ENCODE measurements at places on chromosomes 4 and X.
A peak's percentile ranks its signal among the peaks of the same experiment; 100 is the strongest.

DNA sequence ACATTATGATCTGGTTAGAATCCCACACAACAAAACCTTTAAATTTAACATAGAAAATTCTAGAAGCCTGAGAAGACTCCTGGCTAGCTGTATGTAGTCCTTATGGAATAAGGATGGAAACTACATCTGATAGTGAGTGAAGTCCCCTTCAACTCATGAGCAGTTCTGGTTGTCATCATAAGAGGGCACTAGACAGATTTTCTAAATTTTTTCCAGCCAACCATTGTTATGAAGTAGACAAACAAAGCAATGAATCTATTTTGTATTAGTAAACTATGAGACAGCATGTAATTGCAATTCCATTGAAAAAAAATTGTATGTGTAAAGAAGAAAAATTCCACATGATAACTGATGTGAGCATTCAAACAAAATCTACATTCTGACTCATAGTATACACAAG lies 35.2 kb downstream of the PWWP3B start:
- DNase-seq: no peak

DNA sequence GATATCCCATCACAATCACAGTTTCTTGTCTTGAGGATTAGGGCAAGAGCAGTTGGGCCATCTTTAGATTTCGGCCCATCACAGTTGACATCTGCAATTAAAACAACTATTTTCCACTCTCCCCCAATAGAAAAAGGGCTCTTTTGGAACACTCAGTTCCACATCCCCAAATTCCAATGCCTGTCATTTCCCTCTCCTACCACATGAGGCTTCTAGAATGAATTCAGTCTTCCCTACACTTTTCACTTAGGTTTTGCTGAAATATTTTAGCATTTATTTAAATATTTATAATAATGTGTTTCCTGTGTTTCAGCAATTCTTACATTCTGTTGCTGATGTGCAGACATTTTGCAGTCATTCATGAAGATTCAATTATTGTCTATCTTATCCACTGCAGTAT lies 118.4 kb downstream of the COX18 start:
- no peak for DNase-seq

DNA sequence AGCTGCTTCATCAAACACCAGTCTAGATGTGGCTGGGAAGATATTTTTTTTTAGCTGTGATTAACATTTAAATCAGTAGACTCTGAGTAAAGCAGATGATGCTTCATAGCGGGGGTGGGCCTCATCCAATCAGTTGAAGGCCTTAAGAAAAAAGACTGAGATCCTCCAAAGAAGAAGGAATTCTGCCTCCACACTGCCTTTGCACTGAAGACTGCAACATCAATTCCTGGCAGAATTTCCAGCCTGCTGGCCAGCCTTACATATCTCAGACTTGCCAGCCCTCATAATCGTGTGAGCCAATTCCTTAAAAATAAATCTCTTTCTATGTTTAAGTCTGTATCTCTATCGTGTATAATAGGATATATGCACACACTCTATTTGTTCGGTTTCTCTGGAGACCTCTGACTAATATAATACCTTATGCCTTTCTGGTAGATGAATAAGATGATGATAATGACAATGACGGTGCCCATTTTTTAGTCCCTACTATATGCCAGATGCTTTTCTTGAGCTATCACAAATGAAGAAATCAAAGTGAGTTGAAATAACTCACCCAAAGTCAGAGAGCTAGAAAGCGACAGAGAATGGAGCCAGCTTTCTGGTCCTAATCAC lies 66.1 kb upstream of the SOD3 start:
- DNase-seq: no peak

DNA sequence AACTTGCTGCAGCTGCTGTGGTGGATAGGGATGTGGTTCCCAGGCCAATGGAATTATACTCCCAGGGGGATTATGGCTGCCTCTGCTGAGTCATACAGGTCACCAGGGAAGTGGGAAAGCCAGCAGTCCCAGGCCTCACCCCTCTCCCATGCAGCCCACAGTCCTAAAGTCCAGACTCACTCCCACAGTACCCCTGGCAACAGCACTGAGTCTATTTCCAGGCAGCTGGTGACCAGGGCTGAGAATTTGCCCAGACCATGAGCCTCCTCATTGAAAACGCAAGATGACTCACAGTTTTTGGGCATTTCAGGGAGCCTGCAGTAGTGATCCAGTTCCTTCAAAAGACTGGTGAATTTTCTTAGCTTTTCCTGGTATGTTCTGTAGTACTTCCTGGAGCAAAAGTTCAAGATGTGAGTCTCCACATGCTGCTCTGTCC lies 137.6 kb downstream of the NPNT start:
- DNase-seq: no peak

- no peak for DNase-seq
Observed at GRCh38 chr4:170497112-170497511, 407.4 kb upstream of the AADAT start.

- DNase-seq: no peak
Observed at GRCh38 chr4:41994461-41994985, 4.2 kb downstream of the SLC30A9 start.

- no peak for DNase-seq
Observed at GRCh38 chrX:42149765-42150164, 226.4 kb upstream of the CASK start.

DNA sequence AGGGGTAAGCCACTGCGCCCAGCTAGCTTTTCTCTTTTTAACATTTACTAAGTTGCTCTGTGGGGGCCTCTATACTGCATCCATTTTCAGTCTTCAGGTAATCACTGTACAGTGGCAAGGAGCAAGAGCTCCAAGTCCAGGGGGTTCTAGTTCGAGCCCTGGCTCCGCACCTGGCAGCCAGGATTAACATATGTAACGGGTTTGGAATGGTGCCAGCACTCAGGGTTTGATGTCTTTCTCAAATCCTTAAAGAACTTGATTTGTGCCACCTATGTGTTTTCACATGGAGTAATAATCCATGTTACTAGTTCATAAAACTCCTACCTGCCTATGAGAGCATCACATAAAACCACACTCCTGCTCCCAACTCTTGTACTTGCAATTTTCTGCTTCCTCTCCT lies 4.5 kb downstream of the GRPEL1 start:
- DNase-seq: no peak

DNA sequence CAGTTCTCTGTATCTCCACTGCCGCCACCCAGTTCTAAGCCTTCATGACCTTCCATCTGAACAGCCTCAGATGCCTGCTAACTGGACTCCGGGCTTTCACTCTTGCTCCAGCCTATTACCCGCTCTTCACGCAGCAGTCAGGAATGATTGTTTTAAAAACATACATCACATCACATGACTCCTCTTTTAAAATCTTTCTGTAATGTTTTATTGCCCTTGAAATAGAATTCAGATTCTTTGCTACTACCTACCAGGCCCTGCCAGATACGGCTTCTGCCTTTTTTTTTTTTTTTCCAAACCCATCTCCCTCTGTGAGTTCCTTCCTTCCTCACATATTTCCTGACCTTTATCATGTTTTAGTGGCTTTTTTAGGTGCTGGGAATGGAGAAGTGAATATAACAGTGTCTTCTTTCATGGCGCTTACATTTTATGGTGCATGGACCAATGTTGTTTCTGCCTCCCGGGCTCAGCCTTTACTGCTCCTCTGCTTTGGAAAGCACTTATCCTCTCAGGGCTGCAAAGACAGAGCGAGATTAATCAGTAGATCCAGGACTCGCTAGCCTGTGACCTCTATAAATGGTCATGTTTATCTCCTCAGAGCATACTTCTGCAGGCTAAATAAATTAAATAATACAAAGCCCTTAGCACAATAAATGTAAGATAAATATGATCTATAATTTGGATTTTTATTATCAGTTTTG lies 58.0 kb downstream of the FBXO8 start:
- no peak for DNase-seq

DNA sequence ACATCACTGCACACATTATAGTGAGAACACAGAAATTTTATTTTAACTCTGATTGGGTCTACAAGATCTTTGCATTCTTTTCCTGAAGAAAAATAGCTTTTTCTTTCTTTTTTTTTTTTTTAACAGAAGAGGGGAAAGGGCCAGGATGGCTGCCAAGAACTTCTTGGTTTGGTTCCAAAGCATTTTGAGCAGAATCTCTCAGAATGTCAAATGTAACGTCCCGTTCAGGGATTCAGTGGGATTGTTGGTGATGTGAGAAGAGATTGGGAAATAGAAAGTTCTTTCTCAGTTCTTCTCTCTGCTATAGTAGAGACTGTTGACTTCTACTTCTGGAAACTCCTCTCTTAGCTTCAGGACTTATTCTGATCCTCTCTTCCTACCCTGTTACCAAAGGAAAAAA lies 70.9 kb upstream of the CBR4 start:
- DNase-seq: no peak

DNA sequence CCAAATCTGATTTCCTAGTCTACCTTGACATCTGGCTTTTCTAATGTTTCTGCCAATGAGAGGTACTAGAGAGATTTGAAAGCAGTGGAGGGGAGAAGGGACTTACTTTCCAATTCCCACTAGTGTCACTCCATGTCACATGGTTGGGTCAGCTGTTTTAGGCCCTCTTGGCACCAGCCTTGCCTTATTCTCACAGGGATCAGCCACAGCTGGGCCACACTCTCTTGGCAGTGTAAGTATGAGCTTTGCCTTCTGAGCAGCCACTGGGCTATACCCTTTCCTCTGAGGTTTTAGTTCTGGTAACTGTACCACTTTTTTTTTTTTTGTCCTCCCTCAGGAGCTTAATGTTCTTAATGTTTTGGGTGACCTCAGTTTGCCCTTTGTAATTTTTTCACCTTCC lies 10.2 kb upstream of the ADH1C start:
- DNase-seq: no peak

DNA sequence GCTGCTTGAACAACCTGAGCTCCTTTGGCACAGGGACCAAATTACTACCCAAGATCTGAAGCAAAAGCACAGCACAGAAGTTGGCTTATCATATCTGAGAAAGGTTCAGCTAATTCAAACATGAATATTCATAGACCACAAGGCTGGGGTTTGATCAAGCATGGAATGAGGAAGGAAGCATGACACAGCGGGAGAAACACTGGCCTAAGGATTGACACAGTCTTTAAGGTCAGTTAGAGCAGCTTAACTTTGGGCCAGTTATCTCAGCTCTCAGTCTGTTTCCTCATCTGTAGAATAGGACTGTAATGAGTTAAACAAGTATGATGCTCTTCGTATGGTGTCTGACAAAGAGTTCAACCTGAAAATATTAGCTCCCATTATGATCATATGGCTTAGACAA lies 88.5 kb upstream of the CBR4 start:
- DNase-seq: no peak

DNA sequence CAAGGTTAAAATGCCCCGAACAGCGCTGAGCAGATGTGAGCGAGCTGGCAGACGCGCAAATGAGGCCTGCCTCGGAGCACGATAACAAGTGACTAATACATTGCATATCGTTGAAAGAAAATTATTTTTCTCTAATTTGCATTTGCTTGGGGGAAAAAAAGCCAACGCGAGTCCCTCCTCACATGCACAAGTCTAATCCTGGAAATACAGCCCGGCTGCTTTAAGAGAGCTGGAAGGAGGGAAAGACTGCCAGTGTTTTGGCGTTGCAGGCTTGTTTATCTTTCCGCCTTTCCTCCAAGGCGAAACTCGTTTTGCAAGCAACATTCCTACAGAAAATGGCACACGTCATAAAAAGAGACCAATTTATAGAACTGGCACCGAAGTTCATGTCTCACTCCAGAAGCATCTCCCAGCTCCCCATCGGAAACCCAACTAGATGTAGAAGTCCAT lies 12.6 kb downstream of the BCOR start:
- DNase-seq: no peak

DNA sequence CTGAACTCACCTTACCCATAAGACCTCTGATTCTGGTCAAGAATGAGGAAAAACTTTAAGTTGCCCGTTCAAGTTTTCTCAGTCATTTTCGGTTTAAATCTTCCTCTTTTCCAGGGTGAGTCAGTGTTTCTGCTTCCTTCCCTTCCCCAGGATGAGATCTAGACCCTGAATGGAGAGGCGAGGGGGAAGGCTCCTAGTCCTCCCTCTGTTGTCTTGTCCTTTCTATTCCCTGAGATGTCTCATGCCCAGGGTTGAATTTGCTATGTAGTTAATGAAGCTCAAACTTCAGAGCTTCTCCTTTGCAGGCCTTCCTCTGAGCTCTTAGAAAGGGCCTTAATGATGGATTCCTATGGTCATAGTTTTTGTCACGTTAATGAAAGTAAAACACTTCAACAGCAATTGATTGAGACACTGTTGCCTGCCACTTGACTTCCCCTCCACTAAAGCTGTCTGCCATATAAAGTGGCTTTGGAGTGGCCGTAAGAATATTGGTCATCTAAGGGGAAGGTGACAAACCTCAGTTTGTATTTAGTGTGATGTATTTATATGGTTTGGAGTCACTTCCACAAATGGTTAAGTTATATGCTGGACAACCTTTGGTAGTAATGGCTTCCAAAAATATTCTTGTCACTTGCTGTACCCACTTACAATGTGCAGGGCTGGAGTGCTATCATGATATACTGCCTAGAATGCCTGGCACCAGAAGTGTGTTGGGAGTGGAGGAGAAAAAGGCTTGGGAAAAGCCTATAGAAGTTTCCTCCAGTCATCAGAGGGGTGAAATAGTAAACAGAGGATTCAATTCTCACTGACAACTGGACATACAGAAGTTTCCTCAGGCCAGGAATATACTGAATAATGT lies 24.3 kb upstream of the GPRIN3 start:
- DNase-seq: no peak

GRCh38 chr4:6115342-6115741 lies 85.0 kb downstream of the JAKMIP1 start:
- DNase-seq: no peak

GRCh38 chrX:108285356-108285755 lies 152.9 kb downstream of the COL4A6 start:
- DNase-seq: no peak

GRCh38 chrX:45669715-45670340 lies 469.2 kb upstream of the DIPK2B start:
- DNase-seq: no peak

DNA sequence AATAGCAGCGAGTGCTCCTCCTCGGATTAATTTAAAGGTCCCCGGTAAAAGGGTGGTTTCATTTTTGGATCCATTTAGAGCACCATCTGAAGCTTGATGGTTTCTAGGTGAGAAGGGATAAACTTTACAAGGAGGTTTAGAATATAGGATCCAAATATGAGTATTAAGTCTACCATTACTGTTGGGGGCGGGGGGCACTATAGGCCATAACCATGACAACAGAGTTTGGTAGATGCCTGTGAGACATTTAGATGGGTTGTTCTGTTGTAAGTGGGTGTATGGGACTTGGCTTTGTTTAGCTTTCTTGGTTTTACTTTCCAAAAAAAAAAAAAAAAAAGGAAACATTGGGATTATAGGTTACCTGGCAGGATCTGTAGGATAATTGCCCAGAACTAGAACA lies 92.7 kb downstream of the TENT5D start:
- no peak for DNase-seq

- DNase-seq: no peak
Observed at GRCh38 chrX:37993837-37994619, 12.3 kb upstream of the SYTL5 start.

- DNase-seq: no peak
Observed at GRCh38 chrX:45765767-45766166, 565.1 kb upstream of the DIPK2B start.

GRCh38 chrX:135295238-135295943 lies 13.9 kb upstream of the ETDC start:
- DNase-seq: peak; percentile 20

Measured in activated naive CD4-positive, alpha-beta T cell (primary cell).